Muscle of arm (tissue), 14 donors: ENCODE measurements at places on chromosomes 2 and 18.

DNA sequence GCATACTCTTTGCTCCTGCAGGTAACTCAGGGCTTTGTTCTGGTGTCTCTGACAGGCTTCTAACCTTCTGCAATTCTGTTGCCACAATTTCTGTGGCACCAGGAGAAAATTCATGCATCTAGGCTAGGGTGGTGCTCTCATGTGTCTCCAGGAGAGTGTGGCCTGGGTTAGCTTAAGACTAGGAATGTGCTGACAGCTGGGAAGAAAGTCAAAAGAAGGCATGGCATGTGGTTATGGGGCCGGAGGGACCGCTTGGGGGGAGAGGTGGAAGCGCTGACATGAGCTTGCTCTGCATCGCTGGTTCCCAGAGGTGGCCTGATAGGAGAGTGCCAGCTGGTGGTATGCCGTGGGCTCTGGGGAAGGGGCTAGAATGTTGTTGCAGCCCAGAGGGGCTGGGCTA, 173.3 kb upstream of the TNP1 start:
- DNase-seq, result no peak

- no peak for DNase-seq
Observed at GRCh38 chr2:212843409-212844199, 305.0 kb upstream of the ERBB4 start.

GRCh38 chr18:63316612-63317555, 2.7 kb downstream of the BCL2 start:
- no peak for DNase-seq

- DNase-seq, result no peak
Observed at GRCh38 chr18:10387399-10387798, 67.0 kb upstream of the APCDD1 start.

GRCh38 chr2:37250869-37251740, 19.6 kb downstream of the NDUFAF7 start:
- no peak for DNase-seq

GRCh38 chr2:67626656-67627055, 229.5 kb downstream of the ETAA1 start:
- DNase-seq, result no peak
